Suppressor macrophage treated with lipopolysaccharide for 4 hours (primary cell): ENCODE measurements at places on chromosomes 3 and 15.

DNA sequence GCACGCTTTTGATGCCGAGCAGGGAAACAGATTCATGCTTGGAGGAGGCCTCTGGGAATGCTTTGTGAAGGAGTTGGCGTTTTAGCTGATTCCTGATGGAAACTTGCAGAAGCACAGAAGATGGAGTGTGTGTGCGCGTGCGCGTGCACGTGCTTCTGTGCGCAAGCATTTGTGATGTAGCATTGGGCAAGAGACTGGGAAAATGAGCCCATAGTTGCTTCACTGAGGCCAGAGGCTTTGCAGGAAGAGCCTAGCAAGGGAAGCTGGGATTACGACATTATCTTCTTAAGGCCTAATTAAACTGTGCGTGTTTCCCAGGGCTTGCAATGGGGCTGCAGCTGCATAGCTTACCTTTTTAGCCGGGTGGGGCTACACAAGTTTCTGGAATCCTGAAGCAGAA lies 18.1 kb upstream of the AGBL1 start:
- DNase-seq: no peak

- DNase-seq: no peak
These were observed 81.1 kb upstream of the VGLL4 start for GRCh38 chr3:11724615-11725339.

GRCh38 chr3:156014489-156014888 lies 105.9 kb upstream of the KCNAB1 start:
- peak; percentile 28 for DNase-seq

GRCh38 chr3:122403489-122403888 lies 12.4 kb downstream of the WDR5B start:
- DNase-seq: peak; percentile 80

DNA sequence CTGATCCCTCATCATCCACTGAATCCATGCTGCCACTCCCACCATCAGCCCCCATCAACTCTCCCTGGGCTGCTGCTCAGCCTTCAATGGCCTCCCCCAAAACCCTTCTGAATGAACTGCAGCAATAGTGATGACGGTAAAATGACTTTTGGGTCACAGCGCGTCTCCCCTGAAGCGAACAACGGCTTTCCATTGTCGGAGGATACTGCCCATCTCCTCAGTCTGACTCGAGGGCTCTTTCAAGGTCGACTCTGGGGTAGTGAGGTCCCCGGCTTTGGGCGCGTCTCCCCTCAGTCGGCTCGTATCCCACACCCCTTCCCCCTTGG lies 57.2 kb upstream of the ZBTB38 start:
- no peak for DNase-seq

DNA sequence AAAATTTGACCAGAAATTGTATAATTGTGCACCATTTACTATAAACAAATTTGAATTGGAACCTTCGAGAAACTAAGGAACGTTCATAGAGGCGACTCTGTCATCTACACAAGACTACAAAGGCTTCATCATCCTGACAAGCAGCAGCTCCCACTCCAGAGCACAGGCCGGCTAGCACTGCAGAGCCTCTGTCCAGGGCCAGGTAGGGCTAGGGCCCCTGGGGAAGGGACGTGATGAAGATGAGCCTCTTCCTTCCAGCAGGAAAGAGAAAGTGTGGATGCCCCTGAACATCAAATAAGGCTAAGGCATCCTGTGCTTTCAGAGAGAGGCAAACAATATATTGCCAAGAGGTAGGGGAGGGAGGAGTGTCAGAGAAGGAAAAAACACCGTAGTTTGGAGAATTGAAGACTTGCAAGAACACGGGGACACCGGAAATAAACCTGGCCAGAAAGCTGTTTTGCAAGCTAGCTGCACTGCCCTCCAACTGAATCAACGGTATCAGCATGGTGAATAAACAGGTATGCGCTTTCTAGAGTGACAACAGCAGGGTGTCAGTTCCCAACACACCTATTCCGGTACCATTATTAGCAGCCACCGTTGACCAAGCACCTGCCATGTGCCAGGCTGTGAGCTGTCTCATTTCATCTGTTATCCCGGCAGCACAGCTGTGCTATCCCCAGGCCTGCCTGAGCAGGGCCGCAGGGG lies 12.4 kb downstream of the XXYLT1 start:
- DNase-seq: no peak

DNA sequence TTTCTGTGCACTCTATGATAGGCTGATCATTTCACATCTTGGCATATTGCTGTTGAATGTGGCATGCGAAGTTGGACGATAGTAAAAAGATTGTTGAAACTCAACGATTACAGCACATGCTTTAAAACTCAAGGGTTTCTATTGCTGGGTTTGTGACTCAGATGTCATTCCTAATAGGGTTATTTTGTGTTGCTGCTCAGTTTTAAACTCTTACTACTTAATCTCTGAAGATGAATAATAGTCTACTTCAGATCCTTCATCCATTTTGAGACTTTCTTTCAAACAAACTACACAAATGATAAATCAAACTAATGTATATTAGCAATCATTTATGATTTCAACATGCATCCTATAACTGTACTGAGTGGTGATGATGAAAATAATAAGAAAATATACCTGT lies 71.3 kb upstream of the MBNL1 start:
- DNase-seq: peak; percentile 71

DNA sequence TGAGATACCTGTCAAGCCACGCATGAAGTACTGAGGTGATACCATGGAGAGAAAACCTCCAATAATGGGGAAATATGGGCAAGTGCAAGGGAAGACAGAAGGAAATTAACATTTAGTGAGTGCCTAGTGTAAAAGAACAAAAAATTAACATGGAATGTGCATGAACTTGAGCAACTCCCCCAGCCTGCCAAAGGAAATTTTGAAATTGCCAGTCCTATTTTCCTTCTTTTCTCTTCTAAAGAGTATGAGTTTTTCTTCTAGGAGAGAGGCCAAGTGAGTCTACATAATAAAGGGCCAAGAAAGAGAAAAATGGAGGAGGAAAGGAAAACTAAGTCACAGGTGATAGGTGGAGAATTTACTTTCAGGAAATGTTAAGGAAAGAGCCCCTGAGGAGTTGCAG lies 602.4 kb upstream of the MDFIC2 start:
- no peak for DNase-seq

DNA sequence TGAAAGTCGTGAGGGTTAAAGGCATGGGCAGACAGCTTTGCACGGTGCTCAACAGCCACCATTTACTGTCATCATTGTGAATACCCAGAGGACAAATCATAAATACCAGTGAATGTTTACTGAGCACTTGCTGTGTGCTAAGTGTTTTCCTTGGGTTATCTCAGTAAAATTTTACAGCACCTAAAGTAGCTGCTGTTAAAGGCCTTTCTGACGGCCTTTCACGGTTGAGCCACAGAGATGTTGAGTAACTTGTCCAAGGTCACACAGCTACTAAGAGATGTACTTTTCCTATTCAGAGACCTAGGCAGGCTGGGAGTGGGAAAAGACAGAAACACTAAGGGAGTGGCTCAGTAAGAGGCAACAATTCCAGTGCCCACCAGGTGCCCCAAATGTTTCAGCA lies 393 bp upstream of the CPNE9 start:
- no peak for DNase-seq

GRCh38 chr3:184377374-184377773 lies 633 bp downstream of the THPO start:
- no peak for DNase-seq

GRCh38 chr3:101038393-101038792 lies 45.2 kb upstream of the ABI3BP start:
- no peak for DNase-seq

DNA sequence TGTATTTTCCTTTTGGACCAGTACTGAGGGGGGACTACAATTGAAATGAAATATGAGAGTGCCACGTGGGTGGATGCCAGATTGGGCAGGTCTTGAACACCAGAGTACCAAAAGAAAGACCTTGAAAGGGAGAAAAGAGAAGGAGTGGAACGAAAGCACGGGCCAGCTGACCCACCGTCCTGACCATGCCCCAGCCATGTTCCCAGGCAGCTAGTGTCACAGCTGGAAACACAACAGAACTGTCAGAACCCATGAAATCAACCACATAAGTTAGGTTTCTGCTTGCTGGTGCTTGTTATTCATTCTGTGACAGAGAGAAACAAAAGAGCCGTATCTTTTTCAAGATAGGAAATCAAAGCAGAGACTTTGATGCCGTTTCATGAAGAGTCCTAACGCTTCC lies 268.8 kb downstream of the MEX3B start:
- DNase-seq: no peak

DNA sequence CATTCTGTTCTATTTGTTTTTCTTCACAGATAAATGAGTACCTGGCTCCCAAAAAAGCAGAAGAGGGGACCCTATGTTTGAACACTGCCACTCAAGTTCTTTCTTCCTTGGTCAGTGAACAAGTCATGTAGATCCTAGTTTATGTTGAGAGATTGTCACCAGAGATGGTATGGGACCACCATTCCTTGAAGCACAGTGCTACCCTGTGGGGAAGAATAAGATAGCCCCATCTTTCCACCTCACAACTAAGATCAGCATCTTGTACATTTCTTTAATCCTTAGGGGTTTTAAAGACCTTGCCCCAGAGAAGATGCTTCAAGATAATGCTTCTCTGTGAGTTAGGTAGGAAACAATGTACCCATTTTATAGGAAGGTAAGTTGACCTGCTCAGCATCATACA lies 233.5 kb upstream of the WNT5A start:
- peak; percentile 18 for DNase-seq

GRCh38 chr3:50164984-50165909 lies 10.1 kb downstream of the SEMA3F start:
- no peak for DNase-seq

- no peak for DNase-seq
These were observed 319.5 kb downstream of the THSD4 start for GRCh38 chr15:71434774-71435173.
